ENCODE measurements at places on chromosomes 2 and 18.
A peak's percentile ranks its signal among the peaks of the same experiment; 100 is the strongest.

DNA sequence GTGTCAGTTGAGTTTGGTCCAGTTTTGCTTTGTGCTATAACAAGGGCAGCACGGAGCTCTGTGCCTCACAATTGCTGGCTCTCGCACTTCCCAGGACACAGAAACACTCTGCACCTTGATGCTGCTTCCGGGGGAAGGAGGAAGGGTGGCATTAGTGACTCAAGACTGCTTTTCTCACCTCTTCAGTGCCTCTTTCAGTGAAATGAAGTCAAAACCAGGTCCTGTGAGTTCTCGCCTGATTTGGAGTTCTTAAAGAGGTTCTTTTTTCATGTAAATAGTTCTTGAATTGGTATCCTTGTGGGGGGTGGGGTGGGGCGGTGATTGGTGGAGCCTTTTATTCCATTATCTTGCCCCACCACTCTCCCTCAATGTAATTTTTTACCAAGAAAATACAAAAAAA, 91.5 kb upstream of the MYT1L start:
- no peak for DNase-seq

DNA sequence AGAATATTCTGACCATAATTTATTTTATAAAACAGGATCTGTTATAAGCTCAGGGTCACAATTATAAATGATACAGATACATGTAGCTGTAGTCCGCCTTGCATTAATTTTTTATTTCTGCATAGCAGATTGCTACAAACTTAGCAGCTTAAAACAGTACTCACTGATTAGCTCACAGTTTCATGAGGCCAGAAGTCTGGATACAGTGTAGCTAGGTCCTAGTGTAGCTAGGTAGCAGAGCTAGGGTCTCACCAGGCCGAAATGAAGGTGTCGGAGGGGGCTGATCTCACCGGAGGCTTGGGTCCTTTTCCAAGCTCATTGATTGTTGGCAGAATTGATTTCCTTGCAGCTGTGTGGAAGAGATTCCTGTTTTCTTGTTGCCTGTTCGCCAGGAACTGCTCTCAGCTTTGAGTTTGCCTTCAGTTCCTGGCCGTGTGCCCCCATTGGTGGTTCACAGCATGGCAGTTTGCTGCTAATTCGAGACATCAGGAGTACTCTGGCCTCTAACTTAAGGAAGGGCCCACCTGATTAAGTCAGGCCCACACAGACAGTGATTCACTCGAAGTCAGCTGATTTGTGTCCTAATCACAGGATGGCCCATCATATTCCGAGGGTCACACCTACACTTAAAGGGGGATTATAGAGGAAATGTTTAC, 18.4 kb downstream of the NAPG start:
- no peak for DNase-seq

GRCh38 chr2:207110715-207111114, 55.0 kb downstream of the KLF7 start:
- no peak for DNase-seq

DNA sequence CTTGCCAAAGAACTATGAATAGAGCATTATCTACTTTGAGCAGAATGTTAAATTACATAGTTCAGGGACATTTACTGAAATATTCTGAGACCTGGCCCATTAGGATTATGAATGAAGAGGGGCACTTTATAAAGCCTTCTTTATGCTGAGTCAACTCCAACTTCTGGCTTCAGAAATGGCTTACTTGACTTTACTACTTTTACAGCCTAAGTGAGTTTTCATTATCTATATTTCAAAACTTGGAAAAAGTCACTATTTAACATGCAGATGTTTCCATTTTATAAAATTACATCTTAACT, 37.7 kb downstream of the SESTD1 start:
- no peak for DNase-seq

DNA sequence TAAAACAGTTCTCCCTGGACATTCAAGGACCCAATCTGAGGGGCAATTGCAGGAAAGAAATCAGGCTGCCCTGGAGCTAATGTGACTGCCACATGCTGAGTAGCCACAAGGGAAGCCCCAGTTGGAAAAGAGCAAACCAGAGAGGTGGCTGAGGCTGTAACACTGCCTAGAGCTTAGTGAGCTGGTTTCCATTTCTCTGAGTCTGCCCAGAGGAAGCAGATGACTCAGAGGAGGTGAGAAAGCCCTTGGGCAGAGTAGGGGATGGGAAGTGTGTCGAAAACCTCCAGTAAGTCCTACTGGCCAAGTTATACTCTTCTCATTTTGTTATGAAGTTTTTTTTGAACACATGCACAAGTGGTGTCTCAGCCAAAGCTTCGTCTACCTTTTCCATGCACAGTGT, 753.0 kb downstream of the CNTNAP5 start:
- no peak for DNase-seq

DNA sequence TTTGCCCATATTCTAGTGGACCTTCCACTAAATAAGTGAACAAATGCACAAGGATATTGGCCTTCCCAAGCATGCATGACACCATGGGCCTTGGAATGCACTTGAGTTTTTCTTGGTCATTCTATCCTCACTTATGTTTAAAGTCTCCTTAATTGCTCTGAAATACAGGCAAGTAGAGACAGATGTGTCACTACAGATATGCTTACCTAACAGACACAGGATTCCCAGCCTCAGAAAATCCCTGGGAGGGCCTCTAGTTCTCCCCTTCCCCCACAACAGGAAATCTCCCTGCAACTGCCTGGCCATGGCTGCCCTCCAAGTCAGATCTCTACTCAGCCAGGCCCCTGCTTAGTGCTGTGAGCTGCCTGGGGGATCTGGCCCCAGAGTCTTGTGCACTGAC, 445.2 kb downstream of the IRS1 start:
- peak; percentile 21 for DNase-seq

DNA sequence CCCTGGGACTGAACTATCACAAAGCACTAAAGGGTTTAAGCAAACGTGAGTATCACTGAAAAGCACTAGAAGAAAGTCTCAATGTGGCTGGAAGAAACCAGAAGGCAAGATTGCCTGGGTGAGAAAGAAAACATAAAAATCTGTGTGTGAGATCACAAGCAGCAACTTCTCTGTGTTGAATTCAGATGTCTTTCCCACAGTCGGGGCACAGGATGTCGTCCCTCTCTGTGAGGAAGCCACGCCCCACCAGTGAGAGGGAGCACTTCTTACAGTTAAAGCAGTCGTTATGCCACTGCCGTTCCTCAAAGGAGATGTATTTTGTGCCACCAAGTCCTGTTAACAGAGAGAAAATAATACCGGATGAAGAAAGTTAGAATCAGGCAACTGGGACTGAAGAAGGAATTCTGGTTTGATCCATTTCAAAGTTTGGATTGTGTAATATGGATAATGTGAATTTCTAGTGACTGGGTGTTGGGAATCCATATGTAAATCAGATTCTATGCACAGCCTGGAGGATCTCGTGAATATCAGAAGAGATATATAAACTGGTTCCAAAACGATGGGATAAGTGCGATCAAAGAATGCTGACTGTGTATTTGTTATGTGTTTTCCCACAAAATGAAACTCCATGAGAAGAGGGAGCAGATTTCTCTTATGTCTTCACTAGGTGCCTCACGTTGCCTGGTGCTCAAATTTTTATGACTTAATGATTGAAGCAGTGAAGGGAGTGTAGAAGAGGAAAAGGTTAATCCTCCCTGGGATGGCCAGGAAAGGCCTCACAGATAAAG, 24.0 kb downstream of the C2orf49 start:
- no peak for DNase-seq

DNA sequence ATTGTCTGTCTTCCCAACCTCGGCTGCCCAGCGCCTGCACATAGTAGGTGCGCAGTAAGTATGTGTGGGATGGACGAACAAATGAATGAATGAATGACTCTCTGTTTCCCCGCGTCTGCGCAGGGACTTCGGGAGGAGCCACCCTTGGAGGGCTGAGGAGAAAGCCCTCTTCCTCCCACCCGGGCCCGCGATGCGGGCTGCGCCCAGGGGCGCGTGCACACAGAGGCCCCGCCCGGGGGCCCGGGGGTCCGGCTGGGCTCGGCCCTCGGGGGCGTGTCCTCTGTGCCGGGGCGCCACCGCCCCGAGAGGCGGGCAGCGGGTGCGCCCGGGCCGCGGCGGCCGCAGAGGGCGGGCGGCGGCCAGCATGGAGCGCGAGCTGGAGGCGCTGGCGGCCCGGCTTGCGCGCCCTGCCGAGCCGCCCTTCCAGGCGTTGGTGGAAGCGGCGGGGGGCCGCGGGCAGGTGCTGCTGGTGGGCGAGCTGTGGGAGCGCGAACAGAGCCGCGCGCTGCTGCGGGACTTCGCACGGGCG, at the start of gene C2orf72:
Gene C2orf72, plus strand, starts transcription at position 322 of the 529 bp plus-strand sequence. Its CDS starts 43 bp downstream, at position 365.
- peak; percentile 40 for DNase-seq

GRCh38 chr2:224389317-224389716, 12.6 kb downstream of the FAM124B start:
- no peak for DNase-seq

GRCh38 chr18:70176537-70176936, 28.9 kb downstream of the RTTN start:
- DNase-seq: no peak

GRCh38 chr2:177242121-177242987, 22.2 kb downstream of the NFE2L2 start:
- DNase-seq: peak; percentile 94

- DNase-seq: no peak
Observed at GRCh38 chr2:156704617-156705016, 268.4 kb downstream of the GPD2 start.

- peak; percentile 70 for DNase-seq
Observed at GRCh38 chr2:218658671-218659257, 659 bp downstream of the ZNF142 start.

DNA sequence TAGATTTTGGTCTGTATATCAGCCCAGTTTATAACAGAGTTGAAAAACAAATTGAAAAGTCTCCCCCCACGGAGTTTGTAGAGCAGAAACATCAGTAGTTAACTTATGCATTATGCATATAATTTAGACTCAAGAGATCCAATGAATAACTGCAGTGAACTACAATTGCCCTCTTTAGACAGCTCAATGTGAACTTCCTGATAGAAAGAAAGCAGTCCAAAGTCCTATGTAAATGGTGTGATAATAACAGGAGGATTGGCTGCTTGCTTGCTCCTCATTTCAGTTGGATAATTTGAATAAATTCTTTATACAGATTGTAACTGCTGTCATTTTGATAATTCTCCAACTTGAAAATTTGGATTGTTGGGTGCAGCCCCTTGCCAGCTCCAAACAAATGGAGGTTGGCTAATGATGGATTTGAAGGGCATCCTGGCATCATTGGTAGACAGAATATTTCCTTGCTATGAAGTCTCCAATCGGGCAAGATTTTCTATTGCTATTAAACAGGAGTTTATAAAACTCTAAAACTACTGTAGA, 297.1 kb downstream of the ASXL3 start:
- no peak for DNase-seq

DNA sequence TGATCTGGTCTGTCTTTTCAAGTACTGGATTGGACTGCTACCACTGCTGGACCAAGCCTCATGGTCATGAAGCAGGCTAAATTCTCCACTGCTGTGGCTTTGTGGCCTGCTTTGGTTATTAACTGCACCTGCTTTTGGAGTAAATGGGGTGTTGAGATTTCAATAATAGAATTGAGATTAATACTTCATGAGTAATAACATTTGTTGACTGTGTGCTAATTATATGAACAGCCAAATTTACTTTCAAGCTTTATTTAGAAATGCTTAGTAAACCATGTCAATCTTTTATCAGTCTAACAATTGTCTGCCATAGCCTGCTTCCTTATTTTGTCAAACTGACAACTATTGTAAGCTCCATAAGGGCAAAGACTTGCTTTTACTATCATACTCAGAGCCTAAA, 27.4 kb upstream of the MTIF2 start:
- DNase-seq: no peak

DNA sequence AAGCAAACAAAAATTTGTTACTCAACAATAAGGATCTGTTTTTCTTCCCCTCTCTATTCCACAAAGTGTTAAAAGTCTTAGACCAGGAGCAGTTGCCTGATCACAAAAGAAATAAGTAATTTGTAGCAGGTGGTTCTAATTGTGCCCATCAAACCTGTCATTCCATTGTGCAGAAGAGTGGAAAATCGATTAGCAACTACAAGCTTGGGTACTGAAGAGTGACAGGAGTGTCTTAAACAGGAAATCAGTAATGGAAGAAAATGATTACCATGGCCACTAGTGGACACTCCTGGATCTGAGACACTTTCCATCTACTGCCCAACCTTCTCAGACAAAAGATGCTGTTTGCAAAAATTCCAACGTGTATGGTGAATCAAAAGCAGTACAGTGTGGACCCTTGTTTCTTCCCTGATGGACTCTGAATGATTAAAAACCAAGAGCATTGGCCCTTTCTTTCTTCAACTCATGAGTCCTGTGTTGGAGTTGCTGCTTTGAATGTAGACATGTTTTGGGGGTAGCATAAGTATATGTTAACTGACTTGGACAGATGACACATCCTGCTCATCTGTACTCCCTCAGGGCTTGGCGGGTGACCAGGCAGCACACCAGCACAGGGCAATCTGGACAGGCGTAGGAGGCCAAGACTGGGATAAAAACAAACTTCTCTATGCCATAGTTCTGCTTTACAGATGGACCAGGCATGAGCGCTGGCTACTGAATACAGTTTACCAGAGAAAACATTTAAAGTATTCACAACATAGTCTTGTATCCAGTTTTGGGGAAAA, 51.9 kb downstream of the PLA2R1 start:
- DNase-seq: peak; percentile 59

DNA sequence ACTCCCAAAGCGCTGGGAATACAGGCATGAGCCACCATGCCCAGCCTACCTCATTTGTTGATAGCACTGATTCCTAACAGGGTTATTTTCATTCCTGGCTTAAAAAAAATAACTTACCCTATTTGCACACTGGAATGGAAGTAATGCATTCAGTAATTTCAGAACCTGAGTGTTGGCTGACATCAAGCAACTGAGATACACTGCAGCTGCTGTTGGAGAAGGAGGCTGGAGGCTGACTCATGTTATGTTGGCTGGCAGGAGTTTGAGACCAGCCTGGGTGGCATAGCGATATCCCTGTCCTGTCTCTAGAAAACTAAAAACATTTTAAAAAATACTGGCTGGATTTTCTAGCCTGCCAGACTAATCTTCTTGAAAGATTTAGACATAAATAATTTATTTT, 385.1 kb upstream of the MEX3C start:
- DNase-seq: no peak

DNA sequence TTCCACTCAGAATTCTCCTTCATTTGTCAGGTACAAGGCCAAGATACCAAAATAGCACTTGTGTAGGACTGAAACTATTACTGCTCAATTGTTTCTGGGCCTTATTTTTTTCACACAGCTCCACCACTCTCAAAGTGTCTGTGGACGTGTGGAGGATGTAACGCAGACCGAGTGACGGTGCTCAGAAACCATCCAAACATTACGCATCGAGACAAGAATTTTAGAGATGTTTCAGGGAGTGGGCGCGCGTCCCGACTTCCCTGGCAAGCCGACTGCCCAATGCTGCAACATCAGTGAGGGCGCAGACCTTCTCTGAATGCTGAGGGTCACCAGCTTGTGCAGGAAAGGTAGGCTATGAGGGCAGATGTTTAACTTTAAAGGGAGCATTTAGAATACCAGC, 108.4 kb downstream of the GATA6 start:
- no peak for DNase-seq

DNA sequence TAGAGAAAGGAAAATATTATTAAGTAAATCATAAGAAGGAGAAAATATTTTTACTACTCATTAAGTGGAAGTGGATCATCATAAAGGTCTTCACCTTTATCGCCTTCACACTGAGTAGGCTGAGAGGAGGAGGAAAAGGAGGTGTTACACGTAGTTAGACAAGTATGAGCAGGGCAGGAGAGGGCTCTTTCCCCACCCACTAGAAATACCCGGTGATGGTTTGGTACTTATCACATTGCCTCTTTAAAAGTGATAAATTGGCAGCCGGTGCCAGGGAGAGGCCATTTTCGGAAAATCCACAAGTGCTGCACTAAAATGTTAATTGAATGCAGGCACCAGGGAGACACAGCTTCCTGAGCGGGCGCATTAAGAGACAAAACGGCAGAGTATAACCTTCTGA, 598.7 kb upstream of the SOX11 start:
- no peak for DNase-seq

- no peak for DNase-seq
Observed at GRCh38 chr18:74976331-74976909, 232.5 kb downstream of the PTGR3 start.

Measured in adipocyte (in vitro differentiated cells).